CD4-positive, alpha-beta memory T cell (primary cell): ENCODE measurements at places on chromosomes 1 and 21.

DNA sequence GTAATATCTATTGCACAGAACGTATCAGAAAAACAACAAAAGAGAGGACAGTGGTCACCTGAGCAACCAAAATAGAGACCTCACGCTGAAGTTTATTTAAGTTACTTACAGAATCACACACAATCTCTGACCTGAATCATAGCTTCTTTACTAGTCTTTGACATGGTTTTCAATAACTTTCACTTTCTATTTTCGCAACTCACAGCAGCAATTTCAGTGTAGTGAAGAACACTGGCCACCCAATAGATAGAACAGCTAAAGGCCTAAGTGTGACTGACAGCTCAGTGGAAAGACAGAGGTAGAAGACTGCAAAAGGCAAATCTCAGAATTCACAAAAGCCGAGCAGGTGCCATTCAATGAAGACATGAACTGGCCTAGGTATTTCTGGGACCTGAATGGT lies 435.6 kb upstream of the CHRM3 start:
- no peak for DNase-seq

DNA sequence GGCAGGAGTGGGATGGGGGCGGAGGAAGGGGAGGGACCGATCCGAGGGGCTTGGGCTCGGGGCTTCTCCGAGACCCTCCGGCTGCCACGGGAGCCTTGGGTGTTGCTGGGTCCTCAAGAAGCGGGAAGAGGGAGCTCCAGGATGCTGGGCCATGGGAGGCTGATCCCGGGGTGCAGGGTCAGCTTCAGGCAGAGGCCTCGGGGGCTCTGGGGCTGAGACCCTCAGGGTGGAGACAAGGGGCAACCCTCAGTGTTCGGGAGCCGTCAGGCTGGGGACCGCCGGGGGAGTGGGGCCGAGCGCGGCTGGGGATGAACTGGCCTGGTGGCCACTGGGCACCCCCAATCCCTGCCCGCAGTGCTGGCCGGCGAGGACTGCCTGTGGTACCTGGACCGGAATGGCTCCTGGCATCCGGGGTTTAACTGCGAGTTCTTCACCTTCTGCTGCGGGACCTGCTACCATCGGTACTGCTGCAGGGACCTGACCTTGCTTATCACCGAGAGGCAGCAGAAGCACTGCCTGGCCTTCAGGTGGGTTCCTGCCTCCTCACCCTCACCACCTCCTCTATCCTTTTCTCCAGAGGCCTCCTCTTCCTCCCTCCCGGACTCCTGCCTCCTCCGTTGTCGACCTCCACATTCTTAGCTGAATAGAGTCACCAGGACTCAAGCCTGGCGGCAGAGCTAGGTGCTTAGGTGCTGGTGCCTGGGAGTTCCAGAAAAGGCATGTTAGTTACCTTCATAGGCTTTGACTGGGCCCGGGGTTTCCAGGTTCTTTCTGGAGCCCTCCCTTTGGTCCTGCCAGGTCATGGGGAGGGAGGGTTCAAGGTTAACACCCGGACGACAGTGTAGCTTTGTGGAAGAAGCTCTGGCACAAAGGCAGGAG lies 631 bp downstream of the SHISA4 start:
- DNase-seq, result no peak

DNA sequence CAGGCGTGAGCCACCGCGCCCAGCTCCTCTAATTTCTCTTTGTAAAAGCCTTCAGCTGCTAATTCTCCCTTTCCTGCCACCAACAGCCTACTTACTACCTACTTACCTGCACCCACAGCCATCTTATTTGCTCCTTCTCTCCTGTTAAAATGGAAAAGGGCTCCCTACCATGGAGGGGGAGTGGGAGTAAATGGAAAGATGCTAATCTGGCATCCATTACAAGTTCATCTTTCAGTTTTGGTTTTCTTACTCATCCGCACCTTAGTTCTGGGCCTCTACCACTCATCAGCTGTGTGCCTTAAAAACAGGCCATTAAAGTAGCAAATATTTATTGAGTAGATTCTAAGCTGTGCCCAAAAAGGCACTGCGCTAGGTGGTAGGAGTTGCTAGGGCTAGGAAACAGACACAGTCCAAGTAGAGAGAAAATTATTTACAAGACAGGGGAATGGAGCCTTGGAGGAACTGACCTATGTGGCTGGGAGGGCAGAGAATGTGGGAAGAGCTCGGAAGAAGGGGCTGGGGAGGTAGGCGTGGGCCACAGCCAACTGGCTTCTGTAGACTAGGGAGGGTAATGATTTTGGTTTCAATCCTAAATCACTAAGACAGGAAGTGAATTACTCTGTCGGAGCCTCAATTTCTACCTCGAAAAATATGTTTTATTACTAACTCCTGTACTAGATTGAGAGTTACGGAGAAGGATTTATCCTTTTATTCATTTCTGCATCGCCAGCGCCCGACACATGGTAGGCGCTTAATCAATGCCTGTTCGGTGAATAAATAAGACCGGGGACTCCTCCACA lies 685 bp upstream of the DDI2 start:
- no peak for DNase-seq

DNA sequence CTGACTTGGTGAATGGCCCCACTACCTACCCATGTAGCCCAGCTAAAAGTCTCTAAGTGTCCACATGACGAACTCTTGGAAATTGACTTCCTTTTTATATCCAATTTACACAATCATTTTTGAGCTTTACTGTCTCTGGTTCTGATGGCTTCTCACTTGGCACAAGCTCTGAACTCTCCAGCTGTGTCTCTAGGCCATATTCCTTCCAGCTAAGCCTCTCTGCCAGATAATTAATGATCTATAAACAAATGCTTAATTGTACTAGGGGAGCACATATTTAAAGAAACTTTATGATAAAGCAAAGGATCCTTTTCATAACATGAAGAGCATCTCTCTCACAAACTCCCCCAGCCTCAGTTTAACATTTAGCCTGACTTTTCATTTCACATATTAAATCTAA lies 16.3 kb upstream of the BEND5 start:
- DNase-seq, result no peak

DNA sequence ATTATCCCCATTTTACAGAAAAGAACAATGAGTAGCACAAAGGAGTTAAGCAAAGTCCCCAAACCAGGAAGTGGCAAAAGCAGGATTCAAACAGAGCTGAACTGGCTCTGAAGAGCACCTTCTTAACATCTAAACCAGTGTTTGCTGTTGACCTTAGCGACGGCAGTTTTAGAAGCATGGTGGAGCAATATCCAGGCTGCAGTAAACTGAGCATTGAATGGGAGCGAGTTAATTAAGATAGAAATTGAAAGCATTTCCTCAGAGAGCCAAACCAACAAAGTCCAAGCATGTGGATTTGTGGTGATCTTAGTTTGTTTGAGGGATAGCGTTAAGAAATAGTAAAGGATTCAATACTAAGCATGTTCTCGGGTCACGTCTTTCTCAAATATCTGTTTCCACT lies 13.4 kb upstream of the ZNF281 start:
- no peak for DNase-seq

- DNase-seq, result no peak
Observed at GRCh38 chr1:15771836-15772515, 13.4 kb downstream of the FBLIM1 start.

DNA sequence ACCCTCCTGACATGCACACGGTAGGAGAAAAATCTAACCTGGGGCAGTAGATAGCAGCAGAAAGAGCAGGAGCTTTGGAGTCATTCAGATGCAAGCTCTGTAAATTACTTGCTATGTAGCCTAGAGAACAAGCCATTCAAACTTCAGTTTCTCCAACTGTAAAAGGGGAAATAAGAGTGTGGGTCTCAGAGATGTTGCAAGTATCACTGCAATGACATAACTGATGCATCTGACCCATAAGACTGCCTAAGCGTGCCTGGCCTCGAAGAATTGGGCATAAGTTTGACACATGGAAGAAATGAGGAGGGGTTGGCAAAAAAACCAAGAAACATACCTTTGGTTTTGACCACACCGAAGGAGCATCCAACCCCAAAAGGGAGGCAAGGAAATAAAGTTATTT lies 5.2 kb downstream of the AK2 start:
- DNase-seq, result no peak

DNA sequence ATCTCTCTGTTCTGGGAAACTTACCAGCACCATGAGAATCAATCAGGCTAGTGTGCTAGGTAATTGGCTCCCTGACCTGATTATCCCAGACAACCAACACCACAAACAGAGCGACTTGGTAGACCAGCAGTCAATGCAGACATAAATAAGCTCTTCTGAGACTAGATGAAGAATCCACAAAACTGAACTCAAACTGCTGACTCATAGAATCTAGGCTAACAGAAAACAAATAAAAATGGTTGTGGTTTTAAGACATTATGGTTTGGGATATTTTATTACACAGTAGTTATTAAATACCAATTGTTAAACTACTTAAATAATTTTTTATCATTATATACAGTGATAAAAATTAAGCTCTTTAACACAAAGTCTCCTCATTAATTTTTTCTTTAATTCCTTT lies 535.7 kb downstream of the COL11A1 start:
- no peak for DNase-seq

DNA sequence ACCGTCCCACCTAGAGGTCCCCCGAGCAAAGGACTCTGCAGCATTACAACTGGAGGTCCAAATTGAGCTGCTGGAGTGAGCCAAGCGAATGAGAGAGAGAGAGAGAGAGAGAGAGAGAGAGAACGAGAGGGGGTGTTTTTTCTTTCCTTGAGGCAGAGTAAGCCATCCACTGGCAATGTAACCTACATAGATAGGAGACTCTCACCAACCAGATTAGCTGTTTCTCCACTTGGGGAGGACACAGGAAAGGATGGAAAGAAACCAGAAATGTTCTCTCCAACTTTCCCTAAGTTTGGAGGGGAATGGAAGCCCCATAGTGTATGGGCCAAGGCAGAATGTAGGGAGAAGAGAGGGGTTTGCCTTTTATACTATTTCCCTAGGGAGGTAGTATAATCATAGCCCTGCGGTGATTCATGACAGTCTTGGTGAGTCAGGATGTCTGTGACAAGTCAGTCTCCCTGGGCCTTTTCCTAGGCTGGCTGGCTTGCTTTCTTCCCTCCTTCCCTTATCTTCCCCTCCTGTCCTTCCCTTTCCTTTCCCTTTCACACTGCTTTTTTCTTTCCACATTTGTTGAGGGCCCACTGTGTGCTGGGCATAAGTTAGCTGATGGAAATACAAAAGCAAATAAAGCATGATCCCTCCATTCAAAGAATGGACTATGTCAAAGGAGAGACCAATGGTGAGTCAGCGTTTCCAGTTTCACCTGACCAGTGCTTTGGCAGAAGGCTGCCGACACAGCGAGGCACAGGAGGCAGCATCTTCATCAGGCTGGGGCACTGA lies 7.1 kb downstream of the FNDC7 start:
- DNase-seq, result no peak

GRCh38 chr1:182785181-182785580 lies 4.4 kb upstream of the NPL start:
- DNase-seq, result no peak

DNA sequence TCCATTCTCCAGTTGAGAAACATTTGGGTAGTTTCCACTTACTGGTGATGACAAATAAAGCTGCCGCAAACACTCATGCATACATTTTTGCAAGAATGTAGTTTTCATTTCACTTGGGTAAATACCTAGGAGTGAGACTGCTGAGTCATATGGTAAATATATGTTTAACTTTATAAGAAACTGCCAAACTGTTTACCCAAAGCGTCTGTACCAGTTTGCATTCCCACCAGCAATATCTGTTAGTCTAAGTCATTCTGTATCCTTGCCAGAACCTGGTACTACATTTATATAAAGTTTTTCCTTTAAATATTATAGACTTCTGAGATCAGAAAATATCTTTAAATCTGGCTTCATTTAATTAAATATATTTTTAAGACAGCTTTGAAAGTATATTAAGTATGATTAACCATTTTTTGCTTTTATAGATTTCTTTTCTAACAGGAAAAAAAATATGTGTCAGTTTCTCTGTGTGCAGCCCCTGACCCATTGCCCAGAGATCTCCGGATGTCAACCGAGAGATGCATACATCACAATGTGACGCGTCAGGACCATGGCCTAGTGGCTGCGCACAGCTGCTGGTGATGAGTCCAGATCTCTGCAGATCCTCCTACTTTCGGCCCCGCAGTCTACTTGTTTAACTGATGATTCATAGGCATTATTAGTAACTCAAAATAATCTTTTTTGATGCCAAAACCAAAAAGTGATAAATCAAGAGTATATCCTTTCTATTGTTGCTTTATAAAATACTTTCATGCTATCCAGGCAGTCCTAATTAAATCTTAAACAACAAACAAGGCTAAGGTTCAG lies 227.1 kb upstream of the MAP1LC3C start:
- no peak for DNase-seq
